ENCODE measurements at places on chromosomes 12 and 14.
A peak's percentile ranks its signal among the peaks of the same experiment; 100 is the strongest.

DNA sequence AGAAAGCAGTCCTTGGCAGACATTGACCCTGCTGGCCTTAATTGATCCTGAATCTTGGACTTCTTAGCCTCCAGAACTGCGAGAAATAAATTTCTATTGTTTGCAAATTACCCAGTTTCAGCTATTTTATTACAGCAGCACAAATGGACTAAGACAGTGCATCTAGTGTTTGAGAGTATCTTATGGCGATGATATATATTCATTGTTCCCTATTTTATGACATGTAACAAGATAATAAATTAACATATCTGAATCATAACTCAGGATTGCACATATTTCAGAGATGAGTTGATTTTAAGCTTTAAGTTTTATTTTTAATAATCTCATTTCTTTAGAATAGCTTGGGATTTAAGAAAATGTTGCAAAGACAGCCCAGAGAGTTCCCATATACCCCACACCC lies 167.4 kb upstream of the FOXG1 start:
- DNase-seq: no peak

DNA sequence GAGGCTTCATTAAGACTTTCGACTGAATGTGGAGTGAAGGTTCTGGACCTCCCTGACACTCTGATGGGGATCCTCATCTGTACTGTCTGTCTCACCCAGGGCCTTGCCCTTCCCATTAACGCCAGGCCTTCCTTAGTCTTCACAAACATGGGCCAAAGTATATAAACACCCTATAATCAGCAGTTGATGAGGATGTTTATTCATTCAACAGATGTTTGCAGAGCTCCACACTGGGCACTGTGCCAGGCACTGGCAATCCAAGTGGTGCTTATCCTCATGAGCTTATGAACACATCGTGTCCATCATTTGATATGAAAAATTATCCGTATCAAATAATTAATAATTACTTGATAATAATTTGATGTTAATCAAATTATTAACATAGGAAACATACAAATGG lies 454.4 kb downstream of the FUT8 start:
- DNase-seq: no peak

DNA sequence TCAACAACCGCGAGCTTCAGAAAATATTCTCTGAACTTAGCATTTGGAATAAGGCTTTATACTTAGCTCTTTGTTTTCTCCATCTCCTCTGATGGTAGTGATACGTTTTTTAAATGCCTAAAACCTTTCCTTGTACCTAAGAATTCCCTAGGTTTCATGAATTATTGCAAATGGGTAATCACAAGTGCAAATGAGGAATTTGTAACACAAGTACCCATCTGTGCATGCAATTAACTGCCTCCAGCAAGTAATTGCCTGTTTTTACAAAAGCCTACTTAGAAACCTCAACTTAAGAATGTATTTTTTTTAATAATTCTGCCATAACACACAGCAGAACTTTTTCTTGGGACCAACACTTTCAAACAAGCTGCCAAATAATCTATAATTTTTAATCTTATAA lies 149.2 kb downstream of the PHLDA1 start:
- no peak for DNase-seq

DNA sequence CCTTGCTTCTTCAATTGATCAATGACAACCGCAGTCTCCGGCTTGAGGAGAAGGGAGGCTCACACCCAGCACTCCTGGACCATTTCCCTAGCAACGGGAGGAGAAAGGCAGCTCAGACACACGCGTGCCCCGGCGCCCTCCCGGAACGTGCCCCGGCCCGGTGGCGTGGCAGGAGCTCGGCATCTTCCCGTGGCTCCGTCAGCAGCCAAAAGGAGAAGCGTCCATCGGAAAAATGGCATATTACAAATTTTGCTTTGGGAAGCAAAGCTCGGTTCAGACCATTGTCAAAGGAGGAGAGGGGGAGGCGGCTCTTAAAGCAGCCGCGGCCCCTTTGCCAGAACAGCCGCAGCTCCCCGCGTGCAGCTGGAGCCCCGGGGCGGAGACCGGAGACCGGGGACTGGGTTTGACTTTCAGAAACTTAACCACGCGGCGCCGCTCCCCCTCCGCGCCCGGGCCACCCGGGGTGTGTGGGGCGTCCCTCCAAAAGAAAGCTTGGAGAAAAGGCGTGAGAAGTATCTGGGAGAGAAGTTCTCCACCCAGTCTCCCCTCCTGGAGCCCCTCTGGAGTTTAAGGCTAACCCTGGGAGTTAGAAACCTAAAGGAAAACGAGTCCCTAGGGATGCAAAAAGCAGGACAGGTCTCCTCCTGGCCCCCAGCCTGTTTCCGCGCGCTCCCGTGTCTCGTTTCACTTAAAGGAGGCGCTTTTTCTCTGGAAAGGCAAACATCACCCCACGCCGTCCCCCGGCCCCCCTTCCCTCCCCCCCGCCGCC lies 545 bp downstream of the PPFIA2 start:
- peak; percentile 23 for DNase-seq

GRCh38 chr14:99122521-99123125 lies 149.4 kb downstream of the BCL11B start:
- no peak for DNase-seq

DNA sequence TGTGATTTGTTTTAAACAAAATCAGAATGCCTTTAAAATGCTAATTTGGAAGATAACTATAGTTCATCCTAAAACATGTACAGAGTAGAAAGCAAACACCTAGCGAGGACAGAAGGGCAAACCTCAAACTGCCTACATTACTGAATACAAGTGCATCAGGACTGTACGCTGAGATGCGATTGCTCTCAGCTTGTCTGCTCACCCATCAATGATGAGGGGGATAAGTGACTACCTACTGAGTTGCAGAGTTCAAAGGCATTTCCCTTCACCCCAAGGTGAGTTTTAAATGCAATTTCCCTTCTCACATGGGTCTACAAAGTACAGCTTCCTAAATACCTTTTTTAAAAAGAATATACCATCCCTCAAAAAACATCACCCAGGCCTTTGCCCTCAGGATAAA lies 52.9 kb downstream of the PHLDA1 start:
- no peak for DNase-seq

GRCh38 chr12:12518919-12519318 lies 43.7 kb downstream of the DUSP16 start:
- no peak for DNase-seq

DNA sequence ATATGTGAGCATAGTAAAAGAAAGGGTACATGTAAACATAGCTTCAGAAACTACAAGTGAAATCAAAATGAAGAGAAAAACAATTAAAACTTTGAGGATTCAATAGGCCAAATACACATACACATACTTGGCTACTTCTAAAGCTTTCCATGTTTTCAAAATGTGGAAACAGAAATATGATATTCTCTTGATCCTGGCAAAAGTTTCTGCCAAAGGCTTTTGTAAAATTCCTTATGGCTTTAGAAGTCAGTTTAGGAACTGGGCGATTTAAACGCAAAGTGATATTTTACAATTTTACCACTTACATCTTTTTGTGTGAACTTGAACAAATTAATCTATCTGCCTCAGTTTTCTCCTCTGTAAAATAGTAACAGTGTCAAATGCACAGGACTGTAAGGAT lies 756.4 kb downstream of the C12orf50 start:
- no peak for DNase-seq

- DNase-seq: no peak
These were observed 26.3 kb downstream of the PAPLN start for GRCh38 chr14:73263606-73264005.

- DNase-seq: no peak
These were observed at the start of gene AQP2 for GRCh38 chr12:49950273-49951251. Gene AQP2, plus strand, starts transcription at chr12:49950737. Its CDS starts 94 bp downstream, at chr12:49950831.

- DNase-seq: peak; percentile 10
These were observed 1.6 kb downstream of the CMKLR1 start for GRCh38 chr12:108337235-108338223.

GRCh38 chr12:117255386-117255785 lies 65.1 kb upstream of the FBXO21 start:
- no peak for DNase-seq

DNA sequence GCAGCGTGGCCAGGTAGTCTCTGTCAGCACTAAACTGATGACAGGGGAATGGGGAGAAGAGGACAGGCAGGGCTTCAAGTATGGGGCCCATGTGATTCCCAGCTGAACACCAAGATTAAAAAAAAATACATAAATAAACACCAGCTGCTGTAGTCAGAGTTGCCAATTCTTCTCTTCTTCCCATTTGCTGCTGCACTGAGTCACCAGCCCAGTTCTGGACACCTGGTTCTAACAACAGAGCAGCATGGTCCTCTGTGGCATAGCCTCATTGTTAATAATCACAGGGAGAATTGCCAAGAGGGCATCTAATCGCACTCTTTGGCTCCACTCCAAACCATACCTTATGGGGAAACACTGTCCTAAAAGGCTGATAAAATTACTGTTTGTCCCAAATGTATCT lies 15.1 kb downstream of the PPM1H start:
- DNase-seq: no peak

DNA sequence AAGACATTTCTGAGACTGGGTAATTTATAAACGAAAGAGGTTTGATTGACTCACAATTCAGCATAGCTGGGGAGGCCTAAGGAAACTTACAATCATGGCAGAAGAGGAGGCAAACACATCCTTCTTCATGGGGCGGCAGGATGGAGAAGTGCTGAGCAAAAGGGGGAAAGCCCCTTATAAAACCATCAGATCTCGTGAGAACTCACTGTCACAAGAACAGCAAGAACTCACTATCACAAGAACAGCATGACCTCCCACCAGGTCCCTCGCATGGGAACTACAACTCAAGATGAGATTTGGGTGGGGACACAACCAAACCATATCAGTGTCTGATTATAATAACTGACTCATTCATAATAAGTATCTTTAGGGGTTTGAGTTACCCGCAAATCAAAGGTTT lies 6.4 kb downstream of the SLC39A9 start:
- no peak for DNase-seq

- no peak for DNase-seq
These were observed 18.9 kb upstream of the CEBPE start for GRCh38 chr14:23137813-23138535.

- DNase-seq: no peak
These were observed 938.4 kb upstream of the ATXN7L3B start for GRCh38 chr12:73599268-73599667.

DNA sequence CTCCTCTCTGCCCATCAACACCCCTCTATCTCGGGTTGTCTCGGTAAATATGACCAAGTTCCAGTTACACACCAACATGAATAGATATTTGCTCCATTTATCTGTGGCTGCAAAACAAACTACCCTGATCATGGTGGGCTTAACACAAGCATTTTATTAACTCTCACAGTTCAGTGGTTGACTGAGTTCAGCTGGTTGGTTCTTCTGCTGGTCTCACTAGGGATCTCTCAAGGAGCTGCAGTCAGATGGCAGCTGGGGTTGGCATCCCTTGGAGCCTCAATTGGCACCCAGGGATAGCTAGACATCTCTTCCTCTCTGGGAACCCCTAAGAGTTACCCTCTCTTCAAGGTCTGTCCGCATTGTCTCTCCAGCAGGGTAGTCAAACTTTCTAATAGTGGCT lies 25.4 kb downstream of the P2RX7 start:
- DNase-seq: no peak

GRCh38 chr14:68922886-68923285 lies 56.2 kb downstream of the ACTN1 start:
- DNase-seq: no peak
